ENCODE measurements at places on chromosomes 12 and 14. TPM values are rescaled to one million over a fixed set of nuclear protein-coding genes. Genes with fewer than 3 reads are reported as not detected.

- no peaks in the 10 kb centered on the region for H3K4me1 ChIP-seq
- no peak overlapping the region for H3K27ac ChIP-seq
- H3K27me3 ChIP-seq = no peaks in the 10 kb centered on the region
- no peaks in the 10 kb centered on the region for H3K36me3 ChIP-seq
- no peak overlapping the region for H3K4me3 ChIP-seq
- no peak for DNase-seq
These were observed 20.1 kb downstream of the SLC6A13 start for GRCh38 chr12:242496-242895.

DNA sequence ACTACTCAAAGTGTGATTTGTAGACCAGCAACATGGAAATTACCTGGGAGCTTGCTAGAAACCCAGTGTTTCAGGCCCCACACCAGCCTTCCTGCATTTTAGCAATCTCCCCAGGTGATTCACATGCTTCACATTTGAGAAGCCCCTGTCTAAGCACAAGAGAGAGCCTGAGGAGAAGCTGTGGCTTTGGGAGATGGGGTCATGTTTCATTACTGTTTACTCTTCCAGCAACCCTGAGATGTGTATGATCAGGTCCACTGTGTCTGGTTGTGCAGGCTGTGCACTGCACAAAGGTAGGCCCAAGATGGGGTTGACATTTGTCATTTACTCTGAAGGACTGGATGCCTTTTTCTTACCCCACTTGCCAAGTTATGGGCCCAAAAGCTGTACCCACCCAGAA lies 190.1 kb downstream of the SLC41A2 start:
- H3K27ac ChIP-seq = no peak overlapping the region
- H3K4me3 ChIP-seq = no peak overlapping the region
- H3K27me3 ChIP-seq = no peaks in the 10 kb centered on the region
- no peaks in the 10 kb centered on the region for H3K36me3 ChIP-seq
- no peaks in the 10 kb centered on the region for H3K4me1 ChIP-seq

DNA sequence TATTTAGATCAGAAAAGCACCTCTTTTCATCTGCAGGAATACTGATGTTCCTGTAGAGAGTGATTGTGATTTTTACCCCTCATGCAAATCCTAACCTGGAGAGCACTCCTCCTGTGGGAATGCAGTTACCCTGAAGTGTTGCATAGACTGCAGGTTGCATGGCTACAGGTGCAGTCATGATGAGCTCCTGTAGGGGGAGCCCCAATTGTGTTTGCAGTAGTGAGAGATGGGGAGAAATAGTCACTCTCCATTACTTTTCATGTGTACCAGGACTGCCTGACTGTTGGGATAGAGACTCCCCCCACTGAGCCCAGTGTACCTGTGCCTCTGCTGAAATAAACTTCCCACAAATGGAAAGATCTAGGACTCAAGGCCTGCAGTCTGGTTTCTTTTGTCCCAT lies 1086.5 kb downstream of the SLC6A15 start:
- no peak overlapping the region for H3K4me3 ChIP-seq
- H3K36me3 ChIP-seq = no peaks in the 10 kb centered on the region
- no peaks in the 10 kb centered on the region for H3K4me1 ChIP-seq
- no peaks in the 10 kb centered on the region for H3K27me3 ChIP-seq

The DNAH10 gene
- 0.33 TPM for total RNA-seq

- H3K4me1 ChIP-seq = no peaks in the 10 kb centered on the region
- no peaks in the 10 kb centered on the region for H3K36me3 ChIP-seq
- DNase-seq = no peak
These were observed 73.3 kb downstream of the EID3 start for GRCh38 chr12:104376650-104377513.

The TAS2R13 gene
- 3.5 TPM for total RNA-seq

- no peaks in the 10 kb centered on the region for H3K27me3 ChIP-seq
- H3K36me3 ChIP-seq = no peaks in the 10 kb centered on the region
- no peak overlapping the region for H3K4me3 ChIP-seq
- H3K27ac ChIP-seq = peak overlapping the region; percentile 61
- no peaks in the 10 kb centered on the region for H3K4me1 ChIP-seq
These were observed 12.2 kb downstream of the CLMN start for GRCh38 chr14:95307402-95308041.

DNA sequence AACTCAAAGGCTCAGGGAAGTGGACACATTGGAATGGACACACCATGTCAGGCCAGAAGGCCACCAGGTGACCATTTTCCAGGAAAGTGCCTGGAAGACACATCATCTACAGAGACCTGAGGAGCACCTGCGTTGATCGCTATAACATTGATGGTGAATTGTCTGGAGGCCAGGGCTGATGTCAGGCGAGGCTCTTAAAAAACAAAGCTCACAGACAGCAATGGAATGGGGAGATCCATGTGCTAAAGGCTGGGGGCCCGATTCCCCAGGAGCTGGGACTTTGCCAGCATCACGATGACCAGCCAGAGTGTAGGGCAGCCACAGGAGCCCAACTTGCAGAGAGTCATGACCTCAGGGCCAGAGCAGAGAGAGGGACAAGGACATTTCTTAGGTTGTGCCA lies 30.3 kb downstream of the DIO3 start:
- H3K27ac ChIP-seq = no peak overlapping the region
- no peaks in the 10 kb centered on the region for H3K36me3 ChIP-seq
- H3K4me3 ChIP-seq = no peak overlapping the region
- no peak for DNase-seq
- H3K27me3 ChIP-seq = no peaks in the 10 kb centered on the region

DNA sequence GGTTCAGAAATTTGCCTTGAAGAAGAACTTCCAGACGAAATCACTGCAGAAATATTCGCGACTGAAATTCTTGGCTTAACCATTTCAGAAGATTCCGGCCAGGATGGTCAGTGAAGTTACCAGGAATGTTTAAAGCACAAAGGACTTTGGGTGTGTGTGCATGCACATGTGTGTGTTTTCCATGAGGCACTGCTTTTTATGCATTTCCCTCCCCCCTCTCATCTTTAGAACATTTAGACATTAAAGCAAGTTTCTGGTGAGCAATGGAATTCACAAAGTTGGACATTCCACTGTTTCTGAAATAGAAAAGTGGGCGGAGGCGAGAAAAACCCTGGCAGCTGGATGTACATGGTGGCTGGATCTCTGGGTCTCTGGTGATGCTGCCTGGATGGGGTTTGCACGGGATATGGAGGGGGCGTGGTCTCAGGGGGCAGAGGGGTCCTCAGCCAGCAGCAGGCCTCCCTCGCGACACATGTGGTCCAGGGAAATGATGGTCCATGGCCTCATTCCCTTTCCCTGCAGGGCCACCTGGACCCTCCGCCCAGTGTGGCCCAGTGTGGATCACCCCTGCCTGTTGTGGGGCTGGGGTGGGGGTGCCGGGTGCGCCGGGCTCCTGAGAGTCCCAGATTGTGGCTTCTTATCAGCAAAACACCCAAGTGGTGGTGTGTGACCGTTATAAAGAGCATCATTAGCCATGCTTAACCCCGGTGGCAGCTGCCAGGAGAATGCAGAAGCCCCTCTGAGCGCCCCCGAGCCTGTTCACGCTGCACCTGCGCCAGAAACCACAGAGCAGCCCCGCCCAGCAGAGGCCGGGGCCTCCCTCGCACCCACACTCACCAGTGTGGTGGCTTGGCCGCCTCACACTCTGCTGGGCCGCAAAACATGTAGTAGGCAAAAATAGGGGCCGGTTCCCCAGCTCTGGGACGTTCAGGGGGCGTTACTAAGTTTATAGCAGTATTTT lies 17.8 kb upstream of the BCL7A start:
- no peak overlapping the region for H3K4me3 ChIP-seq
- no peaks in the 10 kb centered on the region for H3K36me3 ChIP-seq
- H3K27ac ChIP-seq = peak overlapping the region; percentile 22
- H3K4me1 ChIP-seq = no peaks in the 10 kb centered on the region
- no peak for DNase-seq
- H3K27me3 ChIP-seq = no peaks in the 10 kb centered on the region

- peaks cover 5% of the 10 kb centered on the region for H3K36me3 ChIP-seq
- H3K4me3 ChIP-seq = no peak overlapping the region
- H3K4me1 ChIP-seq = no peaks in the 10 kb centered on the region
- H3K27ac ChIP-seq = peak overlapping the region; percentile 19
- no peak for DNase-seq
These were observed 17.2 kb downstream of the REM2 start for GRCh38 chr14:22900081-22900799.

The NEDD8 gene
- 118 TPM for total RNA-seq

DNA sequence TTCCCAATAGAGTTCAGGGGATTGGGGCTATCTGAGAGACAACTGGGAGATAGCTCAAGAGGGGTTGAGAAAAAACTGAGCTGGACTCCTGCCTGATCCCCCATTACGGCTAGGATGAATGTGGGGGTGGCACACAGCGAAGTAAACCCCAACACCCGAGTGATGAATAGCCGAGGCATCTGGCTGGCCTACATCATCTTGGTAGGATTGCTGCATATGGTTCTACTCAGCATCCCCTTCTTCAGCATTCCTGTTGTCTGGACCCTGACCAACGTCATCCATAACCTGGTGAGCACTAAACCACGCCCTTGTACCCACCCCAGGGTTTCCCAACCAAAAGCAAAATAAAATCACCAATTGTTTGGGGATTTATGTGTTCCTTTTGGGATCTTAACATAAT lies 1.0 kb downstream of the ORMDL2 start:
- no peak overlapping the region for H3K4me3 ChIP-seq
- no peaks in the 10 kb centered on the region for H3K36me3 ChIP-seq
- no peaks in the 10 kb centered on the region for H3K27me3 ChIP-seq
- H3K4me1 ChIP-seq = no peaks in the 10 kb centered on the region

- DNase-seq = no peak
- no peaks in the 10 kb centered on the region for H3K4me1 ChIP-seq
- no peaks in the 10 kb centered on the region for H3K36me3 ChIP-seq
- H3K4me3 ChIP-seq = no peak overlapping the region
- no peak overlapping the region for H3K27ac ChIP-seq
These were observed 70.4 kb upstream of the RIC8B start for GRCh38 chr12:106704081-106704480.

DNA sequence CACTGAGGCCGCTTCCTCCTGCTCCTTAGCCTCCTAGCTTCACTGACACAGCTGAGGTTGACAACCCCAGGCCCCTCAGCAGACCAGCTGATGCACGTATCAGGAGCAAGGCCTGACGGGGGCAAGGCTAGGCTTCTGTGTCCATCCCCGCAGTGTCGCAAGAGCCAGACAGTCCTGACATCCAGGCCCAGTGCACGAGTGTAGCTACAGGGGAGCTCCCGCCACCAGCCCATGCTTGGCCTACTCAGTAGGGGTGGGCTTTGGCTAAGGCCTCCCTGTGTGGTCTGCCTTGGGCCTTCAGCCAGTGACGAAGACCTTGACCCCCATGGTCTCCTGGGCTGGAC lies 179.1 kb downstream of the DPF3 start:
- peaks cover 3% of the 10 kb centered on the region for H3K4me1 ChIP-seq
- H3K27me3 ChIP-seq = no peaks in the 10 kb centered on the region
- DNase-seq = no peak
- H3K27ac ChIP-seq = peak overlapping the region; percentile 76
- H3K4me3 ChIP-seq = no peak overlapping the region
- no peaks in the 10 kb centered on the region for H3K36me3 ChIP-seq

The ALDH1L2 gene
- total RNA-seq = 2.3 TPM

DNA sequence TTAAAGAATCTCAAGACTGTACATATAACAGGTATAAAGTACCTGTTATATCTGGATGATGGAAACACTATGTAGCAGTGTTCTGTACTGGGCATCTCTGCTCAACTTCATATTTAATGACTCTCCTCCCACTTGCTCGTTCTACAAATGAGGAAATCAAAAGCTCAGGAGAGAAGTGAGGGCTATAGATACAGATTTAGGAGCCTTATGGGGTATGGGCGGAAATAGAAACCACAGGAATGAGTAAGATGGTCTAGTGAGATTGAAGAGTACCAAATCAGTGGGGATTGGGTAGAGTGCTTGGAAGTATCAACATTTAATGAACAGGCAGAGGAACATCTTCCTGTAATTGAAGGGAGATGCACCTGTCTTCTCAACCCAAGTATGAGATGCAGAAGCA lies 23.8 kb upstream of the POLR3B start:
- no peak overlapping the region for H3K4me3 ChIP-seq
- no peak overlapping the region for H3K27ac ChIP-seq
- DNase-seq = no peak
- no peaks in the 10 kb centered on the region for H3K4me1 ChIP-seq

DNA sequence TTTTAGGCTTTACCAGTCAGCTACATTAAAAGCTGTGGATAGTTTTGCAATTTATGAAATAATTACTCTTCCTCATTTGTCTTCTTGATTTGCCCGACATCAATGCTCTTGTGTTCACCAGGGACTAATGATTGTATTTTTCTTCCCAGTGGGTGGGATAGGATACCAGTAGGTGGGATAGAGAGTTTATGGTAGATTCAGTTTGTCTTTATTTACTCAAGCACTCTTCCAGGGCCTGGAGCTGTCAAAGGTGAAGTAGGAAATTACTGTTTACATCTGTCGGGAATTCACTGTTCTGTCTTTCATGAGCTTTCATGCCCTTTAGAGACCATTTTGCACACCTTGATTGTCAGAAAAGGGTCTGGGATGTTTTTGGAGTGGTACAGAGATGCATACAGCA lies 36.6 kb downstream of the ETV6 start:
- no peak overlapping the region for H3K27ac ChIP-seq
- H3K27me3 ChIP-seq = no peaks in the 10 kb centered on the region
- no peaks in the 10 kb centered on the region for H3K36me3 ChIP-seq
- DNase-seq = no peak
